GM12878 (cell line): ENCODE measurements at places on chromosomes 3 and 15.
A peak's percentile ranks its signal among the peaks of the same experiment; 100 is the strongest.

DNA sequence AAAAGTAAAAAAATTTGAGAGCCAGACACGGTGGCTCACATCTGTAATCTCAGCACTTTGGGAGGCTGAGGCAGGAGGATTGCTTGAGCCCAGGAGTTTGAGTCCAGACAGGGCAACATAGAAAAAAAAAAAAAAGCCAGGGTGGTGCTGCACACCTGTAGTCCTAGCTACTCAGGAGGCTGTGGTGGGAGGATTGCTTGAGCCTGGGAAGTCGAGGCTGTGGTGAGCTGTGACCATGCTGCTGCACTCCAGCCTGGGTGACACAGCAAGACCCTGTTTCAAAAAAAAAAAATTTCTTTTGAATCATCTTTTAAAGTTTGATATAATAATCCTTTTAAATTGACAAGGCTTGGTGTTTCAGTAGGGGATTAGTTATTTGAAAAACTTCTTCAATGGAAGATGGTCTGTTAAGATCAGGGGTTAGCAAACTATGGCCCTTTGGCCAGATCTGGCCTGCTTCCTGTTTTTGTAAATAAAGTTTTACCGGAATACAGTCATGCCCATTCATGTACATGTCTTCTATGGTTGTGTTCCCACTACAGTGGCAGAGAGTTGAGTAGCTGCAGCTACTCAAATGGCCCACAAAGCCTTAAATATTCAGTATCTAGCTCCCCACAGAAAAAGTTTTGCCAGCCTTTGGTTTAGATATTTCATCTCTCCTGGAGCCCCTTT is 28.9 kb downstream of the CDAN1 start:
- no peak for DNase-seq

GRCh38 chr3:195537995-195538394 is 5.1 kb downstream of the PPP1R2 start:
- DNase-seq = peak; percentile 68

DNA sequence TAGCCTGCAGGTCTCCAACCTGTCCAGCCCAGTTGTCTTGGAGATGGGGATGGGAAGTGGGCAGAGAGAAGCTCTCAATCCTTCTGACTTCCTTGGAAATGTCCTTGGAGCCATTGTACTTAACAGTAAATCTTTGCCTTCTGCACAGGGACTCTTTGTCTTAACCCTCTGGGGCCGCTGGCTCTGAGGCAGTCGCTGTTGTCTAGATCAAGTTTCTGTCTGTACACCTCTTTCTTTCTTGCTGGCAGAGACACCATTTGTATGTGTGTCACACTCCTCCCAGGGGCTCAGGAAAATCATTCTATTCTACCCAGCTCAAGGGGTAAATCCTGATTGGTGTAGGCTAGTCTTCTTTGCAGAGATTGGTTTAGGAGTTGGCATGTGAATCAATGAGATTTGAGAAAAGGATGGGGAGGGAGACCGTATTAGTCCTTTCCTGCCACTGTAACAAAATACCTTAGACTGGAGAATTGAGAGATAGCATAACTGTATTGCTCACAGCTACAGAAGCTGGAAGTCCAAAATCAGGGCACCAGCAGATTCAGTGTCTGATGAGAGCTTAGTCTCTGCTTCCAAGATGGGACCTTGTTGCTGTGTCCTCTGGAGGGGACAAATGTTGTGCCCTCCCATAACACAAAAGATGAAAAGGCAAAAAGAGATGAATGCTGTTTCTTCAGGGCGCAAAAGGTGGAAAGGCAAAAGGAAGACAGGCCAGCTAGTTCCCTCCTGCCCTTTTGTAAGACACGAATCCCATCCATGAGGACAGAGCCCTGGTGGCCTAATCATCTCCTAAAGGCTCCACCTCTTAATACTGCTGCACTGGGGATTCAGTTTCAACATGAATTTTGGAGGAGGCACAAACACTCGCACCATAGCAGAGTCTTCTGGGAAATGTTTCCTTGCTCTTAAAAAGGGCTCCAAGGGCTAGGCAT is 66.3 kb downstream of the PPCDC start:
- no peak for DNase-seq

DNA sequence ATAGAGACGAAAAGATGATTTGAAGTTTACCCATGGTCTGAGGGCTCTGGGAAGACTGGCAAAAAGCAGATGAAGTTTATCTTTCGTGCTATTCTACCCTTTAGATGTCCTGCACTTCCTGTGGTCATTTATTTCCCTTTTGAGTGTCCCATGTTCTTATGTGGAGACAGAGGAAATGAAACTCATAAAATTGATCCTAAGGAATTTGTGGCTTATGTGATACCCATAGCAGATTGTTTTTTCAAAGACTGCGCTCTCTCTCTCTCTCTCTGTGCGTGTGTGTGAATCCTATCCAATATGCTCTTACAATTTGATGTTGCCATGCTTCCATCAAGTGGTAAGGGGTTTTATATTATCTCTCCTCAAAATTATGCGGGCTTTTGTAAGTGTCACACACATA is 607.5 kb upstream of the DPPA4 start:
- no peak for DNase-seq

DNA sequence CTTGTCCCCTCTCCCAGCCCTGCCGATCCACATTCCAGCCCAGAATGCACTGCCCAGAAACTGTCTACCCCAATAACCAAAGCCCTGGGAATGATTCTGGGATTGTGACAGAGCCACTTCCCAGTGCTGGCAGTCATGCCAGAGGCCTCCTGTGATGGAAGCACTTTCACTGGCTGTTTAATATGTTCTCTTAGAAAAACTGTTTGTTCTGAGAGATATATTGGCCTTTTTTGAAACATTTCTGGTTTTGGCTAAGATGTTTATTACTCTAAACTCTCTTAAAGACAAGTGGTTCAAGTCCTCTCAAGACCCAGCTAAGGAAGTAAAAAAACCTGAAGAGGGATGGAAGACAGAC is 74.0 kb upstream of the HACD2 start:
- DNase-seq = no peak

GRCh38 chr15:45093013-45093412 is 21.0 kb downstream of the DUOX2 start:
- no peak for DNase-seq

GRCh38 chr3:127949446-127950055 is 34.5 kb downstream of the KBTBD12 start:
- DNase-seq = no peak

DNA sequence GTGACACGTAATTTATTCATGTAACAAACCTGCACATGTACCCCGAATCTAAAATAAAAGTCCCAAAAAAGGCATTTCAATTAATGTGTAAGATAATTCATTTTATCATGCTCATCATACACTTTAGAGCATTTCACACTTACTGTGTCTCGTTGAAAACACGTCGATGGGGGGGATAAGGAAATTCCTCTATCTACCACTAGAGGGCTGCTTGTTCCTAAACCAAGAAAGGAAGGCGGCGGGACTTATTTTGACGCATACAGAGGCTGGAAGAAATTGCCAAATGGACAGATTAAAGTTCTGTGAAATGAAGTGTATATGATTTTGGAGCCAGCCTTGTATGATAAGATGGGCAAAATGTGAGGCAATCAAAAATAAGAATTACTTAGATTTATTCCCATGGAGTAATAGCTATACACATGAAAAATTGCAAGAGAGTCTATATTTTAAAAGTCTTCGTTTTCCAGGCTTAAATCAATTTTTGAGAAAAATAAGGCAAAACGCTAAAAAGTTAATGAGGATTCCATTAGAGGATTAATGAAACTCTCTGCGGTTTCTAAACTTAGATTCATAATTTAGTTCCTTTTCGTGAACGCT is 346.8 kb downstream of the CNTN3 start:
- DNase-seq = no peak

DNA sequence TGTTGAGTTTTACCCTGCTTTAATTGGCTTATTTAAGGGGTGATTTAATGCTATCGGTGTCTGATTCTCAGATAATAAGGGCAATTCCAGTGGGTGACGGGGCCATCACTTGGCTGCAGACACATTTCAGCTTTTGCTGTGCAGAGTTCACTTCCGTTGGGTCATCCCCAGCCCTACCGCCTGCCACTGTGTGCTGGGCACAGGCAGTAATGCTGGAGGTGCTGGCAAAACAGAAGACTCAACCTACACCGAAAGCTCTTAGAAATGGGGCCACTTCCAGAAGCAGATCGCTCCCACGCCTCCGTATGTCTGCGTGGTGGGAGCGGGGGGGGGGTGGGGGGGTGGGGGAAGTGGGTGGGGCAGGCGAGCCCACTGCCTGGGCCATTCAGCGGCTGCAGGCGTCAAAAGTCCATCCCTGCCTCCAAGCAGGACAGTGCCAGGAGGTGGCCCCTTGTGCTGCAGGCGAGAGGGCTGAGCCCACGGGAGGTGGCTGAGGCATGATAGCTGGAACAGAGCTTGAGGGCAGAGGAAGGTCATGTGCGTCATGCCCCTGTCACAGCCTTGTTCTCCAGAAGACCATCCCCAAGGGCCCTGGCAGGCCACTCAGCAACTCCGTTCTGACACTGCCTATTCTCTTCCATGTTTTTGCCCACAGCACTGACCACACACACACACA is 128.3 kb downstream of the ATP10A start:
- no peak for DNase-seq

- DNase-seq = no peak
Observed at GRCh38 chr3:81789691-81790090, 28.2 kb upstream of the GBE1 start.

DNA sequence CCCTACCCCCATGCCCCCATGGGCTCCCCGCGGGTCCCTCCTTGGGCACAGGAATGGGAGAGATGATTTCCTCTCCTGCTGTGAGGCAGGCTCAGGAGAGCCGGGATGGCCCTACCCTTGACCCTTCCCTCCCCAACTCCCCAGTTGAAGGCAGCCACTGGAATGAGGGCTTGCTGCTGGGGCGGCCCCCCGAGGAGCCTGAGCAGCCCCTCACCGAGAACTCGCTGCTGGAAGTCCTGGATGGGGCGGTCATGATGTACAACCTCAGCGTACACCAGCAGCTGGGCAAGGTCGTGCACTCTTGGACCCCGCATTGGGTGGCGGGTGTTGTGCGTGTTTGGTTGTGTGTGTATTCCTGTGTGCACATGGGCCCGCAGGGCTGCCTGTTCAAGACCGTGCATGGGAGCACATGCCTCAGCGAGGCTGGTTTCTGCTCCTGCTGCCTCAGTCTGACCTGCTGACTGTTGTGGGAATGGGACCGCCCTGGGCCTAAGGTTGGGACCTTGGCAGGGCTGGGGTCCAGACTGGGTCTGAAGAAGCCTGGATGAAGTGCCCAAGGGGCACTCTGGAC is 14.0 kb downstream of the AMIGO3 start:
- DNase-seq = no peak

- no peak for DNase-seq
Observed at GRCh38 chr3:122795674-122796195, 866 bp downstream of the SLC49A4 start.

DNA sequence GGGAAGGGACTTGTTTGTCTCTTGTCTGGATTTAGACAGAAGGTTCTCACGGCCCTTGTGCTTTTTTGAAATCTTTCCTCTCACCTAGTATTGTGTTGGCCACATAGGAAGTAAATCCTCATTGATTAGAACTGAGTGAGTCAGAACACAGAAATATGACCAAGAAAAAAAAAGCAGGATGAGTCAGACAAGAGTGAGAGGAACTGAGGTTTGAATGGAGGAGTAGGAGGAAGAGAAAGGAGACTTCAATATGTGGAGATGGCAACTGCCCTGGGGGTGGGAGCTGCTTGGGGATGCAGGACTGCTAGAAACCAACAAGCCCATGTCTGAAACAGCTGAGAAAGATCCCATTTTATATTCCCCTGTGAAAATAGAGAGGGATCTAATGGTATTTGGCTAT is 194.1 kb upstream of the ZBTB20 start:
- no peak for DNase-seq

GRCh38 chr3:42891042-42891441 is 14.9 kb upstream of the ZNF662 start:
- no peak for DNase-seq

DNA sequence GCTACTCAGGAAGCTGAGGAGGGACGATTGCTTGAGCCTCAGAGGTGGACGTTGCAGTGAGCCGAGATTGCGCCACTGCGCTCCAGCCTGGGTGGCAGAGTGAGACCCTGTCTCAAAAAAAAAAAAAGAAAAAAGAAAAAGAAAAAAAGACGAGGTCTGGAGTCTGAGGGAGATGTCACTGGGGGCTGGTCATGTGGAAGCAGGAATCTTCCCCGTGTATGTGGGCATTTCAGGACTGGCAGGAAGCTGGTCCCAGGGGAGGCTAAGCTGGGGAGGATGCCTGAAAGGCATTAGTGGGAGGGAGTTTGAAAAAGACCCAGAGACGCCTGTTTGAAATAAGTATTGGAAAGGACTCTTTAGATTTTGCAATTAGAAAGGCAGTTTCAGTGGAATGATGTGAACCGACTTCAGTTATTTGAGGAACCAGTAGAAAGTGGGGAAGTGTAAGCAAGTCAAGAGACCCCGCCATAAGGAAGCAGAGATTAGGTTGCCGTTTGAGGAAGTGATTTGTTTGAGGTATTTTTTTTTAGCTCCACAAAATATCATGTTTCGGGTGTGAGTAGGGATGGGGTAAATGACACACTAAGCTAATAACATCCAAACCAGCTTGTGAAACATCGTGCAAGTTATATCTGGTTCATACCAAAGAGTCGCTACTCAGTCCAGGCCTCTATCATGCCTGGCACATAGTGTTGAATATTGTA is 55.5 kb downstream of the ST6GAL1 start:
- peak; percentile 56 for DNase-seq

GRCh38 chr3:157088601-157089454 is 71.1 kb downstream of the CCNL1 start:
- DNase-seq = peak; percentile 93

GRCh38 chr15:100879464-100880138 is at the start of gene ALDH1A3:
Gene ALDH1A3, plus strand, starts transcription at chr15:100879831. Its CDS starts 77 bp downstream, at chr15:100879908.
- no peak for DNase-seq

- no peak for DNase-seq
Observed at GRCh38 chr15:45147606-45148005, 17.8 kb downstream of the DUOX1 start.

GRCh38 chr3:168548719-168549118 is 453.0 kb upstream of the GOLIM4 start:
- no peak for DNase-seq

DNA sequence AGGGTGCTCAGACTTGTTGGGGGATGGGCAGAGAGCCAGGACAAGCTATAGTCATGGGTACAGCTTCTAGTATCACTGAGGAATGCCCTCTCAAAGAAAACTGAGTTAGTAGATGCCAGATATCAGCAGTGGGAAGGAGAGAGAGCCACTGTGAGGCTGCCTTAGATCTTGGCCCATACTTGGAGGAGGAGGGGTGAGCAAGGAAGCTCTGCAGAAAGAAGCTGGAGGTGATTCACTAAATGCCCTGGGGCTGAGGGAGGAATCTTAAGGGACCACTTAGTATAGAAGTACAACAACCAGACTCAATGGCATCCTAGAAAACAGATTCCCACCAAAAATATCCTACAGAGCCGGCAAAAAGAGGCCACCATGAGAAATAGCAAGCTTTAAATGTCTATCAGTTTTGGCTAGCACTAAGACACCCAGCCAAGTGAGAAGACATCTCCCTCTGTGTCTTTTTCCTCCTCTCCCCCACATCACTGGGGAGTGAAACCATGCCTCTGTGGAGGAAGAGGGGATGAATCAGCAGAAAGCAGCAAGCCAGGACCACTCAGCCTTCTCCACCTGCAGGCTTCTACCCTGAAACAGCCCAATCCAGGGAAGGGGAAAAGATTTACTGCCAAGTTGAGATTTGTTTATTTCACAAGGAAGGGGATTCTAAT is 282.5 kb upstream of the STT3B start:
- no peak for DNase-seq
